ENCODE measurements at places on chromosomes 12 and 14. TPM values are rescaled to one million over a fixed set of nuclear protein-coding genes. Genes with fewer than 3 reads are reported as not detected.

KLHL42 gene
- 28.0 TPM for total RNA-seq

GRCh38 chr12:131209082-131210070 is 255.7 kb downstream of the ADGRD1 start:
- no peak for DNase-seq

- no peak for DNase-seq
Observed at GRCh38 chr12:118175823-118176447, 40.0 kb downstream of the PEBP1 start.

DNA sequence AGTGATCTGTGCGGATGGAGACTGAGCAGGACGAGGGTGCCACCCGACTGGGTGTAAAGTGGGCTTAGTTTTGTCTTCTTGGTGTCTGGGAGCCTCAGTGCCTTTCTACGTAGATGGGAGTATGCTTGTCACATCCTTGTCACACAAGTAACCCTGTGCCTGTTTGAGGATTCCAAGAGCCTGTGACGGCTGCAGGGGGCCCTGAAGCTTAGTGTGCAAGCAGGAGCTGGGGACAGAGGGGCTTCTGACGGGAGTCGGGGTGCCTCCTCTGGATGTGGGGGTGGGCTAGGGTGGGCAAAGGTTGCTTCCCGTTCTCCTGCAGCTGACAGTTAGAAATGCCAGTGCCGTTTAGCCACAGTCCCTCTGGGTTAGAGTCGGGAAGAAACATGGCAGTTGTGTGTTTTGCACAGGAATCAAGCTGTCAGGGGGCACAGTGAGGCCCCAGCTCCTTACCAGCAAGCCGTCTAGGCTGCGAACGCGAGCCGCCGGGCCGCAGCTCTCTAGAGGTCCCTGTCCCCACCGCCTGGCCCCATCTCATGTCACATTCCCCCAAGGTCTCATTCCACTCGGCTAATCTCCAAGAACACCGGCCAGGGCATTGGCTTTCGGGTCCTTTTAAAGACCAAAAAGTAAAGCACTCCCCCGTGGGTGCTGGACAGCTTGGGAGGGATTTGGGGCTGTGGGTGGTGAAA is 7.0 kb downstream of the RTL1 start:
- no peak for DNase-seq

- no peak for DNase-seq
Observed at GRCh38 chr12:91111366-91112325, at the start of gene LUM. Gene LUM, minus strand, starts transcription at chr12:91111494. Its CDS starts 2,515 bp downstream, at chr12:91108979.

GRCh38 chr12:132610866-132611602 is 652 bp upstream of the LRCOL1 start:
- DNase-seq = no peak

GRCh38 chr12:92369056-92369455 is 223.4 kb upstream of the BTG1 start:
- no peak for DNase-seq

DNA sequence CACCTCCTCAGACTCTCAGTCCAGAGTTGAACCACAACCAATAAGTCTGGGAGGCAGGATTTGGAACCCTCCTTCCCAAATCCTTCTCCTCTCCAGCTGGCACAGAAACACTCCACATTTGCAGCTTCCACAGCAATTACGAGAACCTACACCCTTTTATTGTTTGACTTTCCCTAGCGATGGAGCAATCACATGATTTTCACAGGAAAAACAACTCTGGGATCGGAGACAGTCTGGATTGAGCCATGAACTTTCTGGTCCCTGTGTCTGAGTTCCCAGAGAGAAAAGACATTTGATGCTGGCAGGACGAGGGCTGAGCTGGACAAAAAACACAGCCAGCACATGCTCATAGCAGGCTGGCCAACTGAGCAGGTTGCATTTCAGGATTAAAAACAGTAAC is 49.0 kb upstream of the STON2 start:
- DNase-seq = no peak

- no peak for DNase-seq
Observed at GRCh38 chr12:29710104-29710503, 73.6 kb downstream of the TMTC1 start.

DNA sequence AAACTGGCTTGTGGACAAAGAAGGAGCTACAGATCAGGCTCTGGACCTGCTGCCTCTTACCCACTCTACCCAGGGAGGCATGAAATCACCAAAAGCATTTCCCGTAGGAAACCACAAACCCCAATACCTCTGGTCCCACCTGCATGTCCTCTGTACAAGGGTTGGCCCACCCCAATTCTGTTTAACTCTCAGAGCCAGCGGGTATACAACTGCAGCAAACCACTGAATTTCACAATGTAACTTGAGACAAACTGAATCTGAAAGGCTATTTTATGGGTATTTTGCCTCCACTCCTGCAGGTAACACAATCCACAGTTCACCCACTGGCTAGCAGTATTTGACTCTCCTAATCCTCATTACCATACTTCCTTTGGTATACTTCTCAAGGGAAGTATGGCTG is 16.5 kb downstream of the SIX1 start:
- DNase-seq = no peak

GRCh38 chr14:81694419-81694818 is 160.8 kb upstream of the SEL1L start:
- no peak for DNase-seq

KRT3 gene
- total RNA-seq = not detected

SLC17A8 gene
- not detected for total RNA-seq

POTEG gene
- not detected for total RNA-seq

GRCh38 chr12:93857279-93857938 is 180.2 kb downstream of the CRADD start:
- DNase-seq = no peak

TSPAN9 gene
- 65.0 TPM for total RNA-seq

KRT80 gene
- 2.0 TPM for total RNA-seq

PLEKHD1 gene
- total RNA-seq = under 0.01 TPM

DNA sequence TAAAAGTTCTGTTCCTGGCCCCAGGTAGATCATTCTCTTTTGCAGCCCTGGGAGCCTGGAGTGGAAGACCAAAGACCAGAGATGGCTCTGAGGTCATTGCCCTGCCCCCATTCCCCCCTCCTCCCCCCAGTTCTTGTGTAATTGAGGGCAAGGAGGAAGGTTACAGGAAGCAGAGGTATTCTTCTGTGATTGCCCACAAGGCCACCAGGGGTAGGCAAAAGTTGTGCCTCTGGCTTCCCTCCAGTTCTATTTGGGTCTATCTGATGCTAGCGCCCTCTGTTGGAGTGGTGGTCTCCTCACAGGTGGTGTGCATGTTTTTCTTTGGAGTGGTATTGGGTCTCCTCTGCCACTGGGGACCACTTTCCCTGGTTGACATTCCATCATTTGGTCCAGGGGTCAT is 41.2 kb upstream of the CRY1 start:
- no peak for DNase-seq

KRT75 gene
- total RNA-seq = not detected

GRCh38 chr14:101869217-101869616 is 95.2 kb upstream of the DYNC1H1 start:
- no peak for DNase-seq

DNA sequence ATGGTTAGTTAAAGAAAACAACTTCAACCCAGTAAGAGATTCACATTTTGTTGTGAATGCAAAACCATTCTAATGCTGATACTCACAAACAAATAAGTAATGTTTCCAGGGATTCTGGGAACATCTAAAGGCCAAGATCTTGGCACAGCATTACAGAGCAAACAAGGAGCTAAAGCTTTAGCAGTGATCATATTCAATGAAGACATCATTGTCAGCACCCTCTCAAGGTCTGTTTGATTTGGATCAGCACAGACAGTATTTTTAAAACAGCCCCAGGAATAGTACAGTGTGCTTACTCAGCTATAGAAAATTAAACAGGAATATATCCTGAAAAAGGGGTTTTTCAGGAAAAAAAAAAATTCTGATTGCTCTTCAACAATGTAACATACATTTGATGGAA is 71.4 kb downstream of the TMEM260 start:
- DNase-seq = no peak

GRCh38 chr12:52207106-52207505 is 15.3 kb upstream of the KRT80 start:
- no peak for DNase-seq

GRCh38 chr14:74634481-74634880 is 22.4 kb upstream of the LTBP2 start:
- no peak for DNase-seq

DNA sequence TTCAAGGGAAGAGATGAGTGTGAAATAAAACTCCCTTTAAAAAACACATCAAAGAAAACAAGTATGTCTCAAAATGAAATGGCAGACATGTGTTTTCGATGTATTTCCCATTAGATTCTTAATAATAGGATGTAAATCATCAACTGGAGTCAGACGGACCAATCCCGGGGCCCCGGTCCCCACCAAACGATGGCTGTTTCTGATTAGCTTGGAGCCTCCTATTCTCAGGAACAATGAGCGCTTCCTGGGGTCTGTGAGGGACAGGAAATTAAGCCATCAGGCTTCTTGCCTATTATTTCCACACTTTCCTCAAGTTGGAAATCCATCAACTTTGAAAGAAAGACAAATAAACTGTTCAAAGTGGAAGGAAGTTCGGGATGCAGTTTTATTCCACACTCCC is 179.4 kb downstream of the EFCAB11 start:
- no peak for DNase-seq

DNA sequence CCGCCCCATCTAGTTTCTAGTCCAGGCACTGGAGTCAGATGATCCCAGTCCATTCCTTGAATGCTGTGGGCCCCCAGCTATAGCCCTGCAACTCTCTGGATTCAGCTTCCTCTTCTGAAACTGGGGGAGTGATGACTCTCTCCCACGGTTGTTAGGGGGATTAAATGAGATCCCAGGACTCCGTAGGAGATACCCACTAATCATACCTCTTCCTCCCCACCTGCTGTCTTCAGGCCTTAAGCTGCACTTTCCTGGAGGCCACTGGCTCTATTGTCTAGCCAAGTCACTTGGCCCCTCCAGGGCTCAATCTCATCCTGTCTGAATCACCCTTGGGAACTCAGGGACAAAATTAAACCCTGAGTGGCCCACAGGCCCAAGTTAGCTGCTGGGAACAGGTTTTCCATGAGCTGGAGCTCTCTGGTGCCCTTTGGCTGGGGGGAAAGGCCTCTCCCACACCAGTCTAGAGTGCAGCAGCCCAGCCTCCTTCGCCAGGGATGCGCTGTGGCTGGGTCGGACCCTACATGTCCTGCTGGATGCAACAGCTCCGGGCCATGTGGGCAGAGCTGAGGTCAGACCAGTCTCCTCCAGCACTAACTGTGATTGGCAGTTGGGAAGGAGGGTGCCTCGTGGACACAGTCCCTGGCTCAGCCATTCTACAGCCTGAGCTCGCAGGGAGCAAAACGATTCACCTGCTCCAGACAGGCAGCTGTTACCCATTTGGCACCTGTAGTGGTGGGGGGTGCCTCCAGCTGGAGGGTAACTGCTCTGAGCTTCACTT is 6.0 kb upstream of the ASB2 start:
- DNase-seq = no peak

- DNase-seq = no peak
Observed at GRCh38 chr12:30979371-30980259, 53.1 kb downstream of the TSPAN11 start.

DNA sequence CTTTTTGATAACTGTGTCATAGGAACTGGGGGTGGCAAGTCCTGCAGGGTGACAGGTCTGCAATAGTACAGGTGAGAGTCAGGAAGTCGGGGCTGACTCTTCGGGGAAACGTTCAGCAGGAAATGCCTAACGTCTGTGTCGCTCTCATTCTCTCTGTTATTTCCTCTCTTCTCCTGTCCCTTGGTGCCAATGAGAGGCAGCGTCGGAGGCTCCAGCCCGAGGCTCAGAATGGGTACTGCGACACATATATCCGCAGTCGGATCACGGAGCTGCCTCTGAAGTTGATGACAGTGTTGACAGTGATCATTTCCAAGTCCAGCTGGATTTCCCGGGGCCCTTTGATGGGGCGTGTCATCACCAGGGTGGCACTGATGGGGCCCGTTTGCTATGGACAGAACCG is 2.7 kb upstream of the TC2N start:
- DNase-seq = no peak

- DNase-seq = no peak
Observed at GRCh38 chr14:56505361-56505760, 74.2 kb upstream of the TMEM260 start.

DNA sequence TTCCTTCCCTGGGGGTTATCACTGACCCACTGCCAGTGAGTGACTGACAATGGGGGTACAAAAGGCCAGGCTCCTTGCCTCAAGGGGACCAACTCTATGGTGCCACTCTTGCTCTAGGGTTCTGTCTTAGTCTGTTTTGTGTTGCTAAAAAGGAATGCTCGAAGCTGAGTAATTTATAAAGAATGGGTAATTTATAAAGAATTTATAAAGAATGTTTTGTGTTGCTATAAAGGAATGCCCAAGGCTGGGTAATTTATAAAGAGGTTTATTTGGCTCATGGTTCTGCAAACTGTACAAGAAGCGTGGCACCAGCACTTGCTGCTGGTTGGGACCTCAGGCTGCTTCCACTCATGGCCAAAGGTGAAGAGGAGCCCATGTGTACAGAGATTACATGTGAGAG is 15.8 kb upstream of the RASSF8 start:
- DNase-seq = no peak

DNA sequence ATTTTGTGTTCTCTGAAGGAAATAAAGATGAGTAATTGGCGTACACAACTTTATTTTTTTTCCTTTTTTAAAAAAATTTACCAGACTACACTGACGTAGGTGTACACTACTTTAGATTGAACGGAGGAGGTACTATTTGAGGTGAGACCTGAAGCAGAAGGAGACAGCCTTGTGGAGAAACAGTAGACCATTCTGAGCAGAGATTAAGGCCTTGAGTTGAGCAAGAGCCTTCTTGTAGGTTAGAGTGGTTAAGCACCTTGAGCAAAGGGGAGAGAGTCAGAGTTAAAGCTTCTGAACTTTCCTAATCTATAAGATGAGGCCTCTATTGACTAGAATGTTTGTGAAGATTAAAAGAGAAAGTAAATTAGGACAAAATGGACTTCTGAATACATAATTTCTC is 2.5 kb downstream of the LEMD3 start:
- no peak for DNase-seq

GRCh38 chr12:78981-79380 is 12.4 kb downstream of the IQSEC3 start:
- no peak for DNase-seq

DNA sequence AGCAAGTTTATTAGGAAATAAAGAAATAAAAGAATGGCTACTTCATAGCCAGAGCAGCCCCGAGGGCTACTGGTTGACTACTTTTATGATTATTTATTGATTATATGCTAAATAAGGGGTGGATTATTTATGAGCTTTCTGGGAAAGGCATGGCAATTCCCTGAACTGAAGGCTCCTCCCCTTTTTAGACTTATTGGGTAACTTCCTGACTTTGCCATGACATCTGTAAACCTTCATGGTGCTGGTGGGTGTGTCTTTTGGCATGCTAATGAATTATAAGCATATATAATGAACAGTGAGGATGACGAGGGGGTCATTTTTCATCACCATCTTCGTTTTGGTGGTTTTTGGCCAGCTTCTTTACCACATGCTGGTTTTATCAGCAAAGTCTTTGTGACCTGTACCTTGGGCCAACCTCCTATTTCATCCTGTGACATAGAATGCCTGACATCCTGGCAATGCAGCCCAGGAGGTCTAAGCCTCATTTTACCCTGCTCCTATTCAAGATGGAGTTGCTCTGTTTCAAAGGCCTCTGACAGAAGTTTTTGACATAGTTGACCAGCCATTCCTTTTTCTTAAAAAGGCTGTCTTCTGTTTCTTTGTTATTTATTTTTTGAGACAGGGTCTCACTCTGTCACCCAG is 11.1 kb upstream of the PTGES3 start:
- DNase-seq = no peak

DENR gene
- total RNA-seq = 41.4 TPM

MANSC4 gene
- total RNA-seq = not detected

Data from pulmonary artery endothelial cell (primary cell).